ENCODE measurements at places on chromosomes 2 and 18.

GRCh38 chr18:24089515-24090337 lies 49.1 kb upstream of the CABYR start:
- DNase-seq: no peak

GRCh38 chr2:72985136-72985535 lies 67.8 kb downstream of the EMX1 start:
- DNase-seq: no peak

GRCh38 chr2:232721261-232721660 lies 24.1 kb downstream of the GIGYF2 start:
- DNase-seq: no peak

DNA sequence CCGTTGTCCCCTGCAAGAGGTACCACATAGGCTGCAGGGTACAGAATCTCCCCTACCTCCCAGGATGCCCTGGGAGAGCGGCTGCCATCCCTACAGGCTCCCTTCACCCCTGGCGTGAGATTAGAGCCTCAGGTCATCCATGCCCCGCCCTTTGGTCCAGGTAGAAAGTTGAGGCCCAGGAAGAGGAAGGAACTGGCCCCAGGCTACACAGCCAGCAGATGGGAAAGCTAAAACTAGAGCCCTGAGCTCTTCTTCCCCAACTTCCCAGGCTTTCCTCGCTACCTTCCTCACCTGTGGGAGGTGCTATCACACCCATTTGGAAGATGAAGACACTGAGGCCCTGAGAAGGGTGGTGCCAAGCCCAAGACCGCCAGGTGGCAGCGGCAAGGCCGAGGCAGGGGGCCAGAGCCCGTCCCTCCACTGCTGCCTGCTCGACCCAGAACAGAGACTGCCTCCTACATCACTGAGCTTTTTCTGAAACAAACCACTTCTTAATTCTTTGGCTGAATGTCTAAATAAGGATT lies 25.8 kb downstream of the CIB4 start:
- no peak for DNase-seq

DNA sequence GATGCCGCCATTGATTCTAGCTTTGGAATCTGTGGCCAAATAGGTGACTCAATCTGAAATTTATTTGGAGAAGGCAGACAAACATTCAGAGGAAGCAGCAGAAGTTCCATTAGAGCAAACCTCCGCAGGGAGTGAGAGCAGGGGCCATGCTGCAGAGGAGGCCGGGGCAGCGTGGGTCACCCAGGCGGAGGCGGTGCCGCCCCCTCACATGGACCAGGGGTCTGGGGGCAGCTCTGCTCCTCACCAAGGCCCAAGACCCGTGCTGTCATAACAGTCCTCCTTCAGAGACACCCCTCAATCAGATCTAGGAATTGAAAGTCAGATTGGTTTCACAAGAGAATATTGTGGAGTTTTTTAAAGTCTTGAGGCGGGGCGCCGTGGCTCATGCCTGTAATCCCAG lies 92.4 kb downstream of the GBX2 start:
- DNase-seq: no peak

- DNase-seq: no peak
These were observed 420.9 kb upstream of the KCNH7 start for GRCh38 chr2:163259489-163259888.

DNA sequence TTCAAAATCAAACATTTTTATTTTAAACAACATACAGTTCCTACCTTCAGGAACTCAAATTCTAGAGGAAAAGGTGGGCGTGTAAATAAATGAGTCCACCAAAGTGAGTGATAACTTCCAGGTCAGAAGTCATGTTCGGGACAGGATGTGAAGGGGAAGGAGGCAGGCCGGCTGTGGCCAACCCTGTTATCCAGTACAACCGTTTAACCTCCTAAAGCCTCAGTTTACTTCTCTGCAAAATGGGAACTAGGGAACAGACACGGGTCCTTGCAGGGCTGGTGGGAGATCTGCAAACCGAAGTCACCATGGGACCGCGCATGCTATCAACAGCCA lies 373 bp downstream of the EIPR1 start:
- no peak for DNase-seq

All from stimulated activated CD4-positive, alpha-beta T cell treated with anti-CD3 and anti-CD28 coated beads, TNF-alpha, amount 100 ng/mL, for 24 hours (primary cell).